AML-193 (cell line): ENCODE measurements at places on chromosomes 6 and 20.

DNA sequence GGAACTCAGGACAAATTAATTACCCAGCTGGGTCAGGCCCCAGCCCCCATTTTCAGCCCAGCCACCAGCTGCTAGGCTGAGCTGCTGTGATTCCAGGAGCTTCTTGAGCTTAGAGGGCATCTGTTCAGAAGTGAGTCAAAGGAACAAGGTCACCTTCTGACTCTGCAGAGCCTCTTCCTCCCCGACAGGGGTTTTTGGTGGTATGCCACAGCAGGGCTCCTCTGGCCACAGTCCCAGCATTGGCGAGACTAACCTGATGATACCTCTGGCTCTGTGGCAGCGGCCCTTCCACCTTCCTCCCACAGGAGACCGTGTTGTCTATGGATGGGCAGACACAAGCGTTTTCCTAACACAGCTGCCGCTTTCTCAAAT lies 39.7 kb downstream of the ZC3H12D start:
- no peak for DNase-seq

- DNase-seq = no peak
These were observed 147.6 kb upstream of the TMEM170B start for GRCh38 chr6:11389977-11390376.

DNA sequence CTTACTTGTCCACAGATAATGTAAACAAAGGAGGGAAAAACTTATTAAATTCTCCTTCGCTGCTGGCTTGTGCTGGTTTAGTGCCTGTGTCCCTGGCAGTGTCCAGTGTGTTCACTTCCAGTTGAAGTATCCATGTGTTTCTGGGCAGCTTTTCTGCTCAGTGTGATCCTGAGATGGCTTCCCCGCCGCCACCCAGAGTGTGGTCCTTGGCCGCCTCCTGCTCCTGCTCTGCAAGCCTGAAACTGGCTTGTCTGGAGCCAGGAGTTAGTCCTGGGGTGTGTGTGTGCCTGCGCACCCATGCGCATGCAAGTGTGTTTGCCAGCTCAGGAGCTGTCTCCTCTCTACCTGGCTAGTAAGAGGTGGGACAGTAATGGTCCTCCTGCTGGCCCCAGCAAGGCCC lies 7.2 kb downstream of the BTBD3 start:
- DNase-seq = no peak

GRCh38 chr6:63677282-63677681 lies 41.7 kb downstream of the PHF3 start:
- DNase-seq = no peak
